Prostate gland (tissue), 2 donors: ENCODE measurements at places on chromosomes 11 and 22. TPM values are rescaled to one million over a fixed set of nuclear protein-coding genes. Genes with fewer than 3 reads are reported as not detected.

DNA sequence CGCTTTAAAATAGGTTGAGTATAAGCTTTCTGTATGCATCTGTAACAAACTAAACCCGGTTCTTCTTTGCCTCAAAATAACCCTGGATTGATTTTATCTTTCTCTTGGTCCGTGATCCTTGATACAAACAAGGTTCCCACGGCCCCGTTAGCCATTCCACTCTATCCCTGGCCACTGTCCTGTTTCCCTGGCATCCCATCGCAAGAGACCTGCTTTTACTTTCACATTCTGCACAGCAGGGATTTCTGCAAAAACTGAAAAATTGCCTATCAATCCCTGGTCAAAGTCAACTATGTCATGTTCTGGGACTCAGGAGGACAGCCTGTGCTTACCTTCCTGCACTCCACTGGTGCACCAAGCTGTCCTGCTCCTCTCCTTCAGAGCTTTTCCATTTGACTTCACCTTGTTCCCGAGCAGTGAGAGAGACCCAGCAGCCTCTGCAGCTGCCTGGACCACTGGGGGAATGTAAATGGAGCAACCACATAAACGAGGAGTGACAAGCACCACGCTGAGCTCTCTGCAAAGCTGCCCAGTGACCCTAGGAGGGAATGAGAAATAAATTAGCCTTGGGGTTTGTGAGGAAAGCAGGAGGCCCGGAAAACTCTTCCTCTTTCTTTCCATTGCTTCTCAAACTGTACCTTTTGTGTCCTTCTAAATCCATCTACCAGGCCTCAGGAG lies 175.9 kb downstream of the NTM start:
- no peak for DNase-seq

The OR52I1 gene
- total RNA-seq: not detected

DNA sequence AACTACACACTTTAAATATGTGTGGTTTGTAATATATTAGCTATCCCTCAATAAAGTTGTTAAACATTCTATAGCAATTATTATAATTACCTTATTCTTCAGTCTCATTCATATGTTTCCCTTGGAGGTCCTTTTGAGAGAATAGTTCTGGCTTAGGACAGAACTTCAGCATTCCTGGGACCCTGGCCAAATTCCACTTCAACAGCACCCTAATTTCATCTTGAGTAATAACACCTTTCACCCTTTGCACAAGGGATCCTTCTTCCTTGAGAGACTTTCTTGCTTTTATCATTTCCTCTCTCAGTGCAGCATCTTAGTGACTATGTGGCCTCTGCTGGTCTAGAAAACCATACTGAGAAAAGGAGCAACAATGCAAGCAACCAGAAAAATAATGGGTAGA lies 255.9 kb downstream of the C11orf87 start:
- no peak for DNase-seq

DNA sequence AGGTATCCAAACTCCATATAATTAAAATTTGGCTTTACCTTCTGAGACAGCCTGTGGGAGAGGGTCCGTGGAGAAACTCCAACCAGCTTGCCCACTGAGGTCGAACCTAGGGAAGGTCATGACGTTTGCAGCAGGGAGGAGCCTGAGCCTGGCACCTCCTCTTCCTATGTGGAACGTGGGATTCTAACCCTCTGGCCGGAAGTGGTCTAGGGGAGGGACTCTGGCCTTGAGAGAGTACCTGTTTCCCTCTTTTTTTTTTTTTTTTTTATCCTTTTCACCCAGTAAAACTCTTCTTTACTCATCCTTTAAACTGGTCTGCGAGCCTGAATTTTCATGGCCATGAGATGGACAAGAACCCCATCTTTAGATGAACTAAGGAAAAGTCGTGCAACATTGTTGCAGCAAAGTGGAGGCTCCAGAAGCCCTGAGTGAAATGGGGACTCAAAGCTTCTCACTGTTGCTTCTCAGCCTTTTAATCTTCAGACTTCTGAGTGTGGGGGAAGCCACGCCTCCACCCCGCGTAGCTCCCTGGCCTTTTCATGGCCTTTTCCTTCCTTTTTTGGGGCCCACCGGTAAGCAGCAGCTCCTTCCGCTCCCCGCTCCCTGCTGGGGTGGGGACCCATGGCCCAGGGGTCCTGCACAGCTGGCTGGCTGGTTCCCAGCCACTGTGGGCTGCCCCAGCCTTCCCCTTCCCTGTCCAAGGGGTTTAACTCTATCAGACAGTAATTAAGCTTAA lies 1359.9 kb downstream of the LRRC4C start:
- no peak for DNase-seq

DNA sequence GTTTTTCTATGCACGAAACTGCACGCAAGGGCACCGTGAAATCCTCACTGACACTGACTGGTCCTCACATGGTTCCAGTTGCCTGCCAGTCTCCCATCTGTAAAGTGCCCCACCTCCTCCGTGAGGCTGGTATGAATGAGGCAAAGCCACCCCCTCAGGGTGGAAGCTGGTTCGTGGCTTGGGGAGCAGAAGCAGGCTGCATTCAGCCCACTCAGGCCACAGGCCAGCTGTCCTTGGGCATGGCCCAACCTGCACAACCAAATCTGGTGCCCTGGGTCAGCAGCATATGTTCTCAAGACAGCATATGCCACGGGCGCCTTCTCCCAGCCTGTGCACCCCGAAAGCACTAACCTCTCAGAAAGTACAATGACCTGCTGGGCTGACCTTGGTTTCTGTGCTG lies 29.3 kb downstream of the SERPINH1 start:
- no peak for DNase-seq

The NCAM1 gene
- total RNA-seq: 39.7 TPM

- DNase-seq: peak; percentile 81
These were observed 7.5 kb upstream of the MICALL1 start for GRCh38 chr22:37898441-37899181.
